ENCODE measurements at places on chromosomes 6 and 20. TPM values are rescaled to one million over a fixed set of nuclear protein-coding genes. Genes with fewer than 3 reads are reported as not detected.

GRCh38 chr6:4983322-4983721 lies 20.5 kb downstream of the RPP40 start:
- DNase-seq: no peak

DNA sequence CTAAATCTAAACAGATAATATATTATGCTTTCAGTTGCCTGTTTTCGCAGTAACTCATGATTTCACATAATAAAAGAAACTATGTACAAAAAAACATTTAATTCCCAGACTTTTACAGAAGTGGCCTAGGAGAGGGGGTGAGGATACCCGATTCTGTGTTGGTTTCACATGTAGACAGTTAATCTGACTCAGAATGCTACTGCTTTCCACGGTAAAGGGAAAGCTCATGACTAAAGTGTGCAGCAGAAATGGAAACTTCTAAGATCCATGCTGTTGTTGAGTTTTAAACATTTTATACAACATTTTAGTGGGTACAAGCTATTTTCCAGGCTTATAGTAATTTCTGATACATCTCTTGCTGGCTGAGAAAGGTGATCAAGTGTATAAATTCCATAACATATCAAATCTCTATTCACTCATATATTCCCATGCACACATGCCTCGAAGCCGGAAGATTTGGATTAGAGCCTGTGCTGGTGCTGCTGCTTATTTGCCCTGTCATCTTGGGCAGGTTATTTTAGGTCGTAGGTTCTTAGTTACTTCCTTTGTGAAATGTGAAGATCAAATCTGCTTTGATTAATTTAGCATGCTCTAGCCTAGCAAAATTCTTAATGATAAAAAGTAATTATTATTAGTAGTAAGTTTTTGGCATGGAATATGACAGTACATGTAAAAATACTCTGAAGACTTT lies 896.7 kb upstream of the MAP3K7 start:
- DNase-seq: no peak

GRCh38 chr20:60512443-60512842 lies 554.2 kb downstream of the CDH26 start:
- no peak for DNase-seq

DNA sequence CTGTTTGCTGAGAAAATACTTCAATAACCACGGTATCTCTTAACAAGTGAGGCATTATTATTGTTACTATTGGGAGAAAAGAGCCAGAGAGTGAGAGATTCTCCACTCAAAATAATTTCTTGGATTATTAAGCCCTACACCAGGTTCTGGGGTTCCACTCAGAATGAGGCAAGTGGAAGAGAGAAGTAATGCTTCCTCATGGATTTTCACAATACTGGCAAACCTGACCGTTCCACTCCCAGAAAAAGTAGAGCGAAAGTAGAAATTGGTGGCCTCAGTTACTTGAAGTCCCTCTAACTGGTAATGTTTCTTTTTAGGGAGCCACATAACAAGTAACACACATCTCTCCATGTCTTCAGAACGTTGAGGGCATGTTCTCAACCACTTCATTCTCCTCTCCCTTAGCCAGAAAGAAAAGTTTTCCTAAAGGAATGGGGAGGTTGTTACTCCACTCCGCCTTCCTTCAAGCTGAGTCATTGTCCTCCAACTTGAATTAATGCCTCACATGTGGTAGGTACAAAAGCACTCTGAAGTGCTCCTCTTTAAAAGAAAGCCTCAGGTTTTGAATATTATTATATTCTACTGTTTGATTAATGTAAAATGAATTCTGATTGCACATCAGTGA lies 1.9 kb downstream of the BAG2 start:
- DNase-seq: no peak

DNA sequence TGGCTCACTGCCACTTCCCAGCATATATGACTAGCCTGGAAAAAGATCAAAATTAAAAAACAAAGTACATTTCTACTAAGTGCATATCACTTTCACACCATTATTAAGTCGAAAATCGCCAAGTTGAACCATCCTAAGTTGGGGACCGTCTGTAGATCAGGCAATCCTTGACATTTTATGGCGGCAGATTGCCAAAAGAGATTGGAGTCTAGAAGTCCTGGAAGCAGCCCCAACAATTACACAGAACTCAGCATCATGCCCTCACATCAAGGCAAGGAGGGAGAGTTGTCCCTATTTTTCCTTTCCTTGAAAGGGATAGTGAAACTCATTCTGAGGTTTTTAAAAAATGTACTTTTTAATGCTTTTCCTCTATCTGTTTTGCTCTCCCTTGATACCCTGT lies 30.7 kb downstream of the SLC22A3 start:
- no peak for DNase-seq

DNA sequence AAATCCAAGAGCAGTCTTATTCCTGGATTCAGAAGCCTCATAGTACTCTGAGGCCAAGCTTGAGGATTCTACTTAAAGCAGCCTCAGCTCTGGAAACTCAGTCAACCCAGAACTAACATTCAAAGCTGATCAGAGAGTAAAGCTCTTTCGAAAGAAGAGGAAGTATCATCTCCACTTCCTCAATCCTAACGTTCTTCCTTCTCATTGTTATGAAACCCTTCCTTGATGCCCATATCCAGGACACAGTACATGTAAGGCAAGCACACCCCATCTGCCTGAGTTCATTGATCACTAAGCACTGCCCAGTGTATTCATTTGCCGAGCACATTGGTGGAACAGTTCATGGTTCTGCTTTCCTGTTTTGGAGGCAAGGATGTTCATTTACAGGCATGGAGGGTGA lies at the start of gene IPCEF1:
IPCEF1 (minus strand) TSS at position 114 of the 400 bp plus-strand sequence. CDS start 90,856 bp downstream, outside the sequence.
- no peak for DNase-seq

- DNase-seq: no peak
These were observed 167.0 kb downstream of the ERMARD start for GRCh38 chr6:169918239-169918953.

DNA sequence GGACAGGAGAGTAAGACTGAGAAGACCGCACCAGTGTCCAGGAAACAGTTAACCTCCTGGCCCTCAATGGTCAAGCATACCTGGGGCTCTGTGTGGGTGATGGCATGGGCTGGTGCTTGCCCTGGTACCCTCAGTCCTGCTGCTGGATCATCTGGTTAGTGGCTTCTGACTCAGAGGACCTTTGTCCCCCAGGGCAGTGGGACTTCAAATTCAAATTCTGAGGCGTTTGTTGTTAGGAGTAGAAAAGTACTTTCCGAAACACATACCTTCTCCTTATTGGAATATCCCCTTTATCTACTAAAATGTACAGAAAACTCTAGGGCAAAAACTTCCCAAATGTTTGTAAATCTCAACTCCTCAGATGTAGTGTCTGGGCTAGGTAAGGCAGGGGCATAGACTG lies 4.1 kb upstream of the SFT2D1 start:
- no peak for DNase-seq

DNA sequence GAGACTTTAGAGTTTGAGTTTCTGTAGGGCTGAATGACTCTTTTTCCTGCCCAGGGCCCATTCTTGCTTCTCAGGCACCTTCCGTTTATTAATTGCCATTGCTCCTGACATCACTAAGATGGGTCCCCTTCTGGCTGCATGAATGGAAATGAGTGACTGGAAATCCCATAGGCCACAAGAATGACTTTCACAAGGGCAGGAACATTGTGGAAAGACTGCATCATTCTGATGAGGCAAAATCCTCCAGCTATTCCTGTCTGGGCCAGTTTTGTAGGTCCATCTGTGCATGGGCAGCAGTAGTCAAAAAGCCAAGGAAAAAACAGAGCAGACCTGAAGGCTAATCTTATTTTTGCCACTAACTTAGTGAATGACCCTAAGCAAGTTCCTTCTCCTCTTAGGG lies 19.3 kb downstream of the TMEM74B start:
- no peak for DNase-seq

- DNase-seq: no peak
These were observed 125.3 kb upstream of the STMND1 start for GRCh38 chr6:16976385-16977183.

DNA sequence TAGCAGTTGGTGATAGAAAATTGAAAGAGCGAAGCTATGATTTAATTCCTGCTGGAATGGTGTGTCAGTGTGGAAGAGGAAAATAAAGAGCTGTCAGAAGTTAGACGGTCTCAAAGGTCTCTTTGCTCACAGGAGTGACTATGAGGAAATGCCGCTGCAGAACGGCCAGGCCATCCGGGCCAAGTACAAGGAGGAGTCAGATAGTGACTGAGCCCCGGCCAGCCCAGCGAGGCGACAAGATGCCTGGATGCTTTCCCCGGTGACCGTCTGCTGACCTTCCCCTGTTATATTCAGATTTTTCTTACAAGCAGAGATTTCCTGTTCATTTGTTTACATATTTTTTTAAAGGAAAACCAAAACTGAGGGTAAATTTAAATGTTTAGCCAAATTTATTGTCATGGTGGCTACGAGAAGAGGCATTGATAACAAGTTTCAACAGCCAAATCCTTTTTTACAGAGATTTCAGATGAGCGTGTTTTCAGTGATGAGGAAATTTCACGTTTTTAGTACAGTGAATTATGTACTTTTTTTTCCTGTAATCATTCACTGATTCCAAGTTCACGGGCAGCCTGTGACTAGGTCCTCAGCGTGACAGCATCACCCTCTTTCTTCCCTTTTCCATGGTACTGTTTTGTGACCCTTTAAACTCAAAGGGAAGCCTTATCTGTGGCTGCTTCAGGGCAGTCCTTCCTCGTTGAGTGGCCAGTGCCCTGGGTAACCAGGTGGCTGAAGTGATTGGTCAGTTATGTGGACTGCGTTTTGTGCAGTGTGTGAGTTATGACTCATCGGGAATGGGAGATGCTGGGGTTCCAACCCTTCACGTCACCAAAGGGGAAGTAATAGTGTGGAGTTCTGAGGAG lies 12.6 kb downstream of the DYNLT1 start:
- no peak for DNase-seq

DNA sequence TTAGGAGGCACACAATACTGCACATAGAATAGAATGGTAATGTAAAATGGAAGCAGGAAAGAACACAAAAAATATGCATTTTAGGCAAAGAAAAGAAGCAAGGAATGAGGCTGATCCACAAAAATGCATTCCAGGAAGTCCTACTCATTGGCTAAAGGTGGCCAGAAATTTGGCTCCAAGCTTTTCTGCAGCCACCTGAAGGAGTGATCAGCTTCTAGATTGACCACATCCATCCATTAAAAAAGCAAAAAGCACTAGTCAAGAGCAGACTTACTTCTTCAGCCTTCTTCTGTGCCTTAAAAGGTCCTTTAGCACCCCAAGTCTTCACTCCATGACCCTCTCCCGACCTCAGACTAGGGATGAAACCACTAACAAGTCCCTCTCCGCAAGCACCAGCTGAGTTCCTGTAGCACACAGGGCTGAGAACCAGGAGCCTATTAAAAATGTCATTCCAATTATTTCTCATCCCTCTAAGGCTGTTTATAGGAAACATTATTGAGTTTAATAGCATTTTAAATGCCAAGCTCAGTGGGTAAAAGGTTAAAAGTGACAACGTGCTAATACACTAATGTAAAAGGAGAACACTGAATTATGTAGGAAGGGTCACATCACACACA lies 36.5 kb downstream of the TRAM2 start:
- no peak for DNase-seq

GRCh38 chr20:41027872-41028358 lies 707 bp upstream of the TOP1 start:
- DNase-seq: no peak

- DNase-seq: no peak
These were observed 14.2 kb downstream of the PAX1 start for GRCh38 chr20:21719592-21720214.

DNA sequence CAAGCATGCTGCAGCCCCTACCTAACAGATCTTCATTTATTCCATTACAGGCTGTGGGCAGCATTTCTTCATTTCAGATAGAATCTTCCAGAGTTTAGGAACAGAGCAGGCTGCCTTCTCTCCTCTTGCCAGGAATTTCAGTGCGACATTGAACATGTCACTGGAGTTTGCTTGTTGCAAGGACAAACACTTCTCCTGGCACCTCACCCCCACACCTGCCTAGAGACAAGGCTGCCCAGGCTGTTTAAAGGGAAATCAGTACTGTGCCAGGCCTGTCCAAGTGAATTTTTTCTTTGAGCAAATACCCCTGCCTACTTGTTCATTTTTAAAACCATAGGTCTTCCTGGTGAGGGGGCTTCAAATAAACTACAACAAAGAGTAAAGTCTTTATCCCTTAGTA lies 594.1 kb downstream of the PTPRT start:
- DNase-seq: no peak

DNA sequence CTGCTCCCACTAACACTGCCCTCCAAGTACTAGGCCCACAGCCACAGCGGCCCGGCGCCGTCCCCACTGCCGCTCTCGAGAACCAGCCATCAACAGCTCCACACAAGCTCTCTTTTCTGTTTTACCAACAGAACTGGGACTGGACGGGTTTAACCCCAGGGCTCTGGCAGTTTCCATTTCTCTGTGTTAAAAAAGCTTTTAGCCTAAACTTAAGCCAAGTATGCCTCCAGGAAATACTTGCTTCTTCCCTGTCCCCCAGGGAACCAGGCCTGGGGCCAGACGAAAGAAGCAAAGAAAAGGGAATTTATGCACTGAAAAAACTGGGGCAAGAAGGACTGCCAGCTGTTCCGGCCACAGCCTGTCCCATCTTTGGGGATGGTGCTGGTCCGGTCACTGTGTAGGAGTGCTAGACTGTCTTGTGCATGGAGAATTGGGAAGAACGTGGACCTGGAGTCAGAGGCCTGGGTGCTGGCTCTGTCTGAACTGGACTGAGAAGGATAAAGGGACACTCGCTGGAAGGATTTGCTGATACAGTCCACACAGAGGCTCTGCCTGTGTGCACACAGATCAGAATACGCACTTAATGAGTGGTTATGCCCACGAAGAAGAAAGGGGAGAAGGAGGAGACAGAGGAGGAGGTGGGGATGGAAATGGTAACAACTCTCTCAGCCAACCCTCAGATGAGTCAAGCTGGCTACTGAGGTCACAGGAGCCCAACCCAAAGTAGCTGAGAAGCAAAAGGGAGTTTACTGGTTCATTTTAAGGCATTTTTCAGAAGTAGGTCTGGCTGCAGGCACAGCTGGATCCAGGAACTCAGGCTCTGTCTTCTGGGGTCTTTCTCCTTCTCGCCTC lies 254.4 kb upstream of the PMEPA1 start:
- no peak for DNase-seq

GRCh38 chr20:33578510-33578909 lies 83.6 kb upstream of the C20orf144 start:
- no peak for DNase-seq

- no peak for DNase-seq
These were observed 132.6 kb upstream of the MTHFD1L start for GRCh38 chr6:150732765-150733539.

Gene FOXC1
- polyA plus RNA-seq: not detected

Gene EPHA7
- polyA plus RNA-seq: not detected

Gene GHRH
- not detected for polyA plus RNA-seq

Gene VARS1
- polyA plus RNA-seq: 26.5 TPM

Gene EEF1A2
- polyA plus RNA-seq: not detected

All from immature natural killer cell (primary cell).